Colonic mucosa (tissue), 4 donors: ENCODE measurements at places on chromosomes 11 and 22. TPM values are rescaled to one million over a fixed set of nuclear protein-coding genes. Genes with fewer than 3 reads are reported as not detected.

DNA sequence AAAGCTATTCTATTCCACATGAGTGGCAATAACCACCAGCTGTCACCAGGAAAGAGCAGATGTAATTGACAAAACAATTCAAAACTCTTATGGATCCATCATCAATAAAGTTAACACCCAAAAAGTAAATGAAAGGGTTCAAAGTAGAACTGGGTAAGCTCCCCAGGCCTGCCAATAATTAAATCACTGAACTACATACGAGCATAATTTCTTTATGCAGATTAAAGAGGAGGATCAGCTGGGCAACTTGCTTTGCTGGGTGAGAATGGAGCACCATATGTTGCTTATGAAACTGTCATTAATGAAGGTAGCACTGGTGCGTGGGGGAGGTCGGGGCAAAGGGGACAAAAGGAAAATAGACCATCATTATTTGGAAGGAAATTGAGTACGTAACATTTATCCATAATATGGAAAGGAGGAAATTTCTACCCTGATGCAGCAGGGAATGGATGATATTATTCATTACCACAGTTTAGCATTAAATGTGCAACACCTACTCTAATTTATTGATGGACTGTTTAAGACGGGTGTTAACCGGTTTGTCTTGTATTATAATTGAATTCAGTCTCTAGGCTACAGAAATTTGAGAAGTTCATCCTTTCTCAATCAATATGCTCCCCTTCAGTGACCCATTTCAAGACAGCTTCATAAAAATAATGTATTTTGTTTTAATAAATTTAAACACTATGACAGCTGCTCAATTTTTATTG is 315.9 kb downstream of the CADM1 start:
- no peak for DNase-seq

GRCh38 chr11:64667154-64667745 is 55.7 kb downstream of the NRXN2 start:
- no peak for DNase-seq

- DNase-seq = no peak
Observed at GRCh38 chr11:45374653-45375059, 88.5 kb upstream of the SYT13 start.

GRCh38 chr11:46404476-46405017 is 13.0 kb upstream of the CHRM4 start:
- no peak for DNase-seq

- peak; percentile 43 for DNase-seq
Observed at GRCh38 chr11:61516675-61517572, 8.4 kb downstream of the LRRC10B start.

FAM89B gene
- total RNA-seq = 32.2 TPM

ARHGAP20 gene
- 0.74 TPM for total RNA-seq

APOBEC3A gene
- total RNA-seq = 1.4 TPM

ADM gene
- 42.4 TPM for total RNA-seq
